ENCODE measurements at places on chromosomes 16 and 17. TPM values are rescaled to one million over a fixed set of nuclear protein-coding genes. Genes with fewer than 3 reads are reported as not detected.

IGFALS gene
- total RNA-seq: 2.5 TPM

DNA sequence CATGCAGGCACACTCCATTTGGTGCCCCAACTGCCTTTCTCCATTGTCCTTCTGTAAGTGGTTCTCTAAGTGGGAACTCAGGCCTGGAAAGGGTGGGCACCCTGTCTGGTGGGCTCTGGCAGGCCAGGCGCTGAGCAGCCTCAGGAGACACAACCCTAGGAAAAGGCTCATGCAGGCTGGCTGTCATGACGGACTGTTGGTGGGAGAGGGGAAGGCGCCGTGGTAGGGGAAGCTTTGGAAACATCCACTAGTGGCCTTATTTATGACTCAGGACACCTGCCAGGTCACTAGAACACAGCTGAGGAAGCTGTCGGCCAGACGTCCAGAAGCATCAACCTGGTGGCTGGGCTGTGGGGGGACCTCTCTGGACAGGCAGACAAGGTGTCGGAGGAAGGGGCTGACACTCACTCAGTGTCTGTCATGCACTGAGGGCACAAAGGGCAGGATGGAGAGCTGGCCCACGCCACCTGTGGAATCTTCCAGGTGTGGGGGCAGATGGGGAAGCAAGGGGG is 216.0 kb downstream of the SEC14L1 start:
- H3K27ac ChIP-seq: no peak overlapping the region
- no peaks in the 10 kb centered on the region for H3K36me3 ChIP-seq
- no peak overlapping the region for H3K4me3 ChIP-seq
- H3K27me3 ChIP-seq: no peaks in the 10 kb centered on the region
- H3K4me1 ChIP-seq: peaks cover 8% of the 10 kb centered on the region

ZNF785 gene
- 16.3 TPM for total RNA-seq

GRCh38 chr16:66705790-66706505 is 9.4 kb upstream of the CMTM4 start:
- DNase-seq: peak; percentile 81
- peak overlapping the region; percentile 53 for H3K27ac ChIP-seq
- H3K4me1 ChIP-seq: peaks cover 20% of the 10 kb centered on the region
- no peaks in the 10 kb centered on the region for H3K36me3 ChIP-seq
- no peak overlapping the region for H3K4me3 ChIP-seq

STUB1 gene
- total RNA-seq: 98.9 TPM

DNA sequence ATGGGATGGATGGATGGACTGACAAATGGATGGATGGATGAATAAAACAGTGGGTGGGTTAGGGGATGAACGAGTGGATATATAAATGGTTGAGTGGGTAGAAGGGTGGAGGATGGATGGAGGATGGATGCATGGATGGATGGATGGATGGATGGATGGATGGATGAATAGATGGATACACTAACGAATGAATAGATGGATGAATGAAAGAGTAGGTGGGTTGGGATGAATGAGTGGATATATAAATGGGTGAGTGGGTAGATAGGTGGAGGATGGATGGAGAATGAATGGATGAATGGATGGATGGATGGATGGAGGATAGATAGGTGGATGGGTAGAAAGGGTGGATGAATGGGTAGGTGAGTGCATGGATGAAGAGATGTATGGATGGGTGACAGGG is 62.1 kb downstream of the CDYL2 start:
- no peak overlapping the region for H3K4me3 ChIP-seq
- H3K27me3 ChIP-seq: no peaks in the 10 kb centered on the region
- H3K4me1 ChIP-seq: no peaks in the 10 kb centered on the region
- no peak overlapping the region for H3K27ac ChIP-seq
- no peaks in the 10 kb centered on the region for H3K36me3 ChIP-seq

DNA sequence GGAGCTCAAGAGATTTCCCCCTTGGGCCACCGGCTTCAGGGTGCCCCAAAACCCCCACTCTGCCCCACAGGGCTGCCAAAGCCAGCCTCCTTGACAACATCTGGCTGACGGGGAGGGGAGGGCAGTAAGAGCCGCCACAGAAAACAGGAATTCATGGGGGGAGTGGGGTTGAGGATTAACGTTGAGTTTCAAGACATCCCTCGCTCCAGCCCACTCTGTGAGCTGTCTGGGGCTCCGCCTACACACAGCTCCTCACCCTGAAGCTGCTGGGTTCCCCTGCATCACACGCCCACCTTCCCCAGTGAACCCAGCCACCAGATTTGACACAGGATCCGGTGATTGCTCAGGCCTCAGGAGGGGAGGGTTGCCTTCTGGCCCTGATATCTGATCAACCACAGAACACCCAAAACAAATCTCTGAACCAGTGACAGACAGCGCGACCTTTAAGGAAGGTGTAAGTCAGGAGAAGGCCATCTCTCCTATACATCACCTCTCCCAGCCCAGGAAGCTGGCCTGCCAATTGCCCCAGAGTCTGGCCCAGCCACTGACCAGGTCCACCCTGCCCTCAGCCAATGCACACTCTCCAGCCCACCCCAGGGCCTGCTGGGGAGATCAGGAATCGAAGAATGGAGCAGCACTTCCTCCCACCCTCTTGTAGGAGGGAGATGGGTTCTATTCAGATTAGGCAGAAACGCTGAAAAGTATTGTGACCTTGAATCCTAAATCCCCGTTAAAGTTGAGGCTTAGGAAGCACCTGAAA is 132.1 kb downstream of the CLEC16A start:
- H3K4me3 ChIP-seq: no peak overlapping the region
- peaks cover 23% of the 10 kb centered on the region for H3K36me3 ChIP-seq
- no peak for DNase-seq
- no peak overlapping the region for H3K27ac ChIP-seq
- H3K27me3 ChIP-seq: no peaks in the 10 kb centered on the region

DNA sequence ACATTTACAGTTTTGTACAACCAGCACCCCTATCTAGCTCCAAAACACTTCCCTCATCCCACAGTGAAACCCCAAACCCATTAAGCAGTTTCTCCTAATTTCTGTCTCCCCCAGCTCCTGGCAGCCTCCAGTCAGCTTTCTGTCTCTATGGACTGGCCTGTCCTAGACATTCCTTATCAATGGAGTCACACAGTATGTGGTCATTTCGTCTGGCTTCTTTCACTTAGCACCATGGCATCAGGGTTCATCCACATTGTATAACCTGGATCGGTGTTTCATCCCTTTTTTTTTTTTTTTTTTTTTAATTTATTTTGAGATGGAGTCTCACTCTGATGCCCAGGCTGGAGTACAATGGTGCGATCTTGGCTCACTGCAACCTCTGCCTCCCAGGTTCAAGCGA is 68.5 kb downstream of the ZDHHC7 start:
- no peaks in the 10 kb centered on the region for H3K36me3 ChIP-seq
- DNase-seq: no peak
- H3K4me1 ChIP-seq: no peaks in the 10 kb centered on the region
- no peaks in the 10 kb centered on the region for H3K27me3 ChIP-seq

GRCh38 chr17:4722678-4723240 is 8.5 kb upstream of the MED11 start:
- H3K4me1 ChIP-seq: no peaks in the 10 kb centered on the region
- peaks cover 21% of the 10 kb centered on the region for H3K36me3 ChIP-seq
- H3K27me3 ChIP-seq: no peaks in the 10 kb centered on the region
- no peak overlapping the region for H3K27ac ChIP-seq
- no peak for DNase-seq

All from upper lobe of right lung (tissue), 1 donor.